Mesothelial cell of epicardium (in vitro differentiated cells): ENCODE measurements at places on chromosomes 4 and X. TPM values are rescaled to one million over a fixed set of nuclear protein-coding genes. Genes with fewer than 3 reads are reported as not detected.

Gene BCORL1
- total RNA-seq, result 27.7 to 28.9 TPM (median 28.0 TPM) in 3 replicates

Gene LAS1L
- total RNA-seq, result 42.5 to 46.8 TPM (median 46.1 TPM) in 3 replicates

Gene GAGE12H
- total RNA-seq, result not detected in 3 replicates

Gene SLC4A4
- 4.9 to 8.3 TPM (median 5.1 TPM) in 3 replicates for total RNA-seq

Gene MGAT4D
- total RNA-seq, result not detected in 3 replicates

Gene STATH
- not detected in 3 replicates for total RNA-seq

Gene POU3F4
- total RNA-seq, result not detected in 3 replicates

Gene SATL1
- total RNA-seq, result 0.56 to 0.72 TPM (median 0.58 TPM) in 3 replicates

Gene XPNPEP2
- total RNA-seq, result 3.5 to 4.2 TPM (median 4.0 TPM) in 3 replicates

Gene PABPC1L2B
- not detected in 3 replicates for total RNA-seq

Gene VSIG4
- not detected in 3 replicates for total RNA-seq

Gene MAGEB16
- total RNA-seq, result not detected in 3 replicates

DNA sequence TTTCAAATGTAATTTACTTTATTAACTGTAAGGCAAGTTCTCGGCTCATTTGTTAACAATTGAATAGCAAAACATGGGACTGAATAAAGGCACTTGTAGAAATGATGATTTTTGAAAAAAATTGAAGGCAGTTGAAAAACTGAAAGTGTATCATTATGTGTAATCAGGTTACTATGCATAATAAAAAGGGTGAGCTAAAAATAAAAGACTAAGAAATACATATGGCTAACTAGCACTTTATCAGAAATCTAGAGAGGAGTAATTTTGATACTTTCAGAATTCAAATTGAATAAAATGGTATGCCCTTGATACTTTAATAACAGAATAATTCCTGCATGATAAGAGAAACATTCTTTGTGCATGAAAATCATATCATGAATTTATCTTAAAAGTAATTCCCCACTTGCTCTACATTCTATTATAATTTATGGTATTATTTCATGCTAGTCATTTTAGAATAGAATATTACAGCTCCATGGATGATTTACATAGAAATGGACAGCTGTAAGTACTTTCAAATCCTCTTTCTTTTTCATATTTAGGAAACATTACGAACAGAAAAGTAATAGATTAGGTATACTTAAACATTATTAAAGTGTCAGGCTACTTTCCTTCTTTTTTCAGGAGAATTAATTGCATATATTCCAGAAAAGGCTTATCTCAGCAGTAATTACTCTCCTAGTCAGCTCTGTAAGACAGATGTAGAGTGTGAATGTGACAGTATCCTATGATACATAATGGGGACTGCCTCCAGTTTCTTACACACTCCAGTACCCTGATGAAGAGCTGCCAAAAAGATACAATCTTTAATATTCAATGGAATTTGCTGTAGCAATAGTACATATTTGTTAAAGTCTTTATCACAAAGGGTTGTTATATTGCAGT, 697.3 kb downstream of the CCSER1 start:
- no peak overlapping the region for H3K27ac ChIP-seq
- no peak for DNase-seq
- H3K4me3 ChIP-seq, result no peak overlapping the region
- H3K4me1 ChIP-seq, result peaks cover 30% of the 10 kb centered on the region
- no peaks in the 10 kb centered on the region for H3K36me3 ChIP-seq

- H3K4me3 ChIP-seq, result no peak overlapping the region
- no peaks in the 10 kb centered on the region for H3K36me3 ChIP-seq
- DNase-seq, result no peak
- H3K27me3 ChIP-seq, result no peaks in the 10 kb centered on the region
Observed at GRCh38 chr4:89616382-89616781, 220.6 kb downstream of the SNCA start.

- H3K36me3 ChIP-seq, result peaks cover 25% of the 10 kb centered on the region
- H3K27me3 ChIP-seq, result no peaks in the 10 kb centered on the region
- peaks cover 11% of the 10 kb centered on the region for H3K4me1 ChIP-seq
- H3K4me3 ChIP-seq, result no peak overlapping the region
Observed at GRCh38 chr4:113499696-113500095, 261.8 kb downstream of the CAMK2D start.

- no peak overlapping the region for H3K4me3 ChIP-seq
- H3K4me1 ChIP-seq, result peaks cover 4% of the 10 kb centered on the region
- H3K27ac ChIP-seq, result no peak overlapping the region
- H3K36me3 ChIP-seq, result peaks cover 13% of the 10 kb centered on the region
Observed at GRCh38 chr4:8304827-8305695, 35.5 kb downstream of the HTRA3 start.

GRCh38 chr4:61872983-61873382, 672.9 kb downstream of the ADGRL3 start:
- no peak overlapping the region for H3K27ac ChIP-seq
- no peaks in the 10 kb centered on the region for H3K27me3 ChIP-seq
- no peak overlapping the region for H3K4me3 ChIP-seq
- DNase-seq, result no peak

DNA sequence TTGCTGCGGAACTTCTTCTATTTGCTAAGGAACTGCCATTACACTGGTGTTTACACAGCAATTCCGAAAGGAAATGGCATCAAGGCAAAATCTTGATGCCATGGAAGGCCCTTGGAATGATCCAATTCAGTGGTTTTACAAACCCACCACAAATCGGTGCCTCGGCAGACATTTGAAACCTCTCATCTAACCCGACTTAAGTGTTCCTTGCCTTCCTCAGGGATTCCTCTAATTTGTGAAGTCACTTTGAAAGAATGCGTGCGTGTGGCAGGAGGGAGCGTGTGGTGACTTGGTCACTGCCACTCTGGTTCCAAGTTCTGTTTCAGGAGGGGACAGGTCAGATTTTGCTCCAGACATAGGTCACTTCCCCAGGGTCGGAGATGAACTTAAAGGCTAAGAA, 4.8 kb downstream of the NOP14 start:
- no peak for DNase-seq
- no peak overlapping the region for H3K4me3 ChIP-seq
- H3K27me3 ChIP-seq, result no peaks in the 10 kb centered on the region
- H3K27ac ChIP-seq, result peak overlapping the region; percentile 11
- peaks cover 22% of the 10 kb centered on the region for H3K36me3 ChIP-seq
- H3K4me1 ChIP-seq, result peaks cover 21% of the 10 kb centered on the region

GRCh38 chr4:76758290-76758882, 139.6 kb downstream of the SOWAHB start:
- DNase-seq, result no peak
- H3K27ac ChIP-seq, result peak overlapping the region; percentile 48
- H3K4me1 ChIP-seq, result peaks cover 18% of the 10 kb centered on the region
- no peak overlapping the region for H3K4me3 ChIP-seq
- H3K36me3 ChIP-seq, result peaks cover 33% of the 10 kb centered on the region
- no peaks in the 10 kb centered on the region for H3K27me3 ChIP-seq

GRCh38 chrX:111008126-111008525, 87.9 kb upstream of the PAK3 start:
- no peak for DNase-seq
- H3K36me3 ChIP-seq, result no peaks in the 10 kb centered on the region
- H3K27ac ChIP-seq, result no peak overlapping the region
- H3K4me3 ChIP-seq, result no peak overlapping the region
- peaks cover 56% of the 10 kb centered on the region for H3K27me3 ChIP-seq
- H3K4me1 ChIP-seq, result no peaks in the 10 kb centered on the region

GRCh38 chrX:103012945-103013344, 51.0 kb downstream of the BEX1 start:
- no peak overlapping the region for H3K27ac ChIP-seq
- DNase-seq, result no peak
- H3K4me3 ChIP-seq, result no peak overlapping the region
- no peaks in the 10 kb centered on the region for H3K36me3 ChIP-seq
- peaks cover 5% of the 10 kb centered on the region for H3K27me3 ChIP-seq

DNA sequence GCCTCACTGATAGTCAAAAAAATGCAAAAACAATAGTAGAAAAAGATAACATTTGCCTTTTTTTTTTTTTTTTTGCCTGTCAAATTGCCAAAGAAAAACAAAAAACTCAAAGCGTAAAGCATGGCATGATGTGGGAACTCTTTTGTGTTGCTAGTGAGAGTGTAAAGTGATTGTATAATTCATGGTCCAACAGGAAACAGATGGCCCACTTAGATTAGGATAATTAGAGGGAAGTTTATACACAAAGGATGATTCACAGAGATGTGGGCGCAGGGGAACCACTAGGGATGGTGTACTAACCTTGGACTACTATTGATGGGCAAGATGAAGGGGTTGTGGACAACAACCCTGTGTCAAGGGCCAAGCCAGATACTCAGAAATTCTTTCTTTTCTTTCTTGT, 16.4 kb downstream of the MCUB start:
- H3K36me3 ChIP-seq, result no peaks in the 10 kb centered on the region
- H3K4me1 ChIP-seq, result no peaks in the 10 kb centered on the region
- H3K27me3 ChIP-seq, result no peaks in the 10 kb centered on the region
- H3K27ac ChIP-seq, result no peak overlapping the region

DNA sequence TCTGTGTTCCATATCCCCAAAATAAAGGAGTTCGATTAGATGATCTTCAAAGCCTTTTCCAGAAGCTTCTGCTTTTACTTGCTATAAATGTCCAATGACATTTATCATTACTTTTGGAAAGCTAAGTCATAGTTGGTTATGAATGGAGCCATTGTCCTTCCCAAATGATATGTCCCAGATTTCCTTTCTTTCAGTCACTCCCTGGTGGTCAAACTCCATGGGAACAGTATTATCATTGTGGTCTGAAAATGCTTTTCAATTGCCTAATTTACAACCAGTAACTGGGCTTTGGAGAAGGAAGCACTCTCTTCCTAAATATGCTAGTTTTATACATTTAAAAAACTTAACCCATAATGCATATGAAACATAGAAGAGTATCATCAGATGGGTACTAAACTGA, 571.5 kb upstream of the AMOT start:
- H3K27me3 ChIP-seq, result no peaks in the 10 kb centered on the region
- H3K27ac ChIP-seq, result no peak overlapping the region
- peaks cover 21% of the 10 kb centered on the region for H3K4me1 ChIP-seq
- H3K4me3 ChIP-seq, result no peak overlapping the region
- no peak for DNase-seq

GRCh38 chrX:135295238-135295943, 13.9 kb upstream of the ETDC start:
- H3K36me3 ChIP-seq, result peaks cover 17% of the 10 kb centered on the region
- peak; percentile 49 for DNase-seq
- no peak overlapping the region for H3K27ac ChIP-seq

- no peaks in the 10 kb centered on the region for H3K27me3 ChIP-seq
- H3K36me3 ChIP-seq, result no peaks in the 10 kb centered on the region
- no peak overlapping the region for H3K4me3 ChIP-seq
- H3K4me1 ChIP-seq, result peaks cover 23% of the 10 kb centered on the region
Observed at GRCh38 chrX:13239272-13239671, 80.6 kb downstream of the ATXN3L start.

DNA sequence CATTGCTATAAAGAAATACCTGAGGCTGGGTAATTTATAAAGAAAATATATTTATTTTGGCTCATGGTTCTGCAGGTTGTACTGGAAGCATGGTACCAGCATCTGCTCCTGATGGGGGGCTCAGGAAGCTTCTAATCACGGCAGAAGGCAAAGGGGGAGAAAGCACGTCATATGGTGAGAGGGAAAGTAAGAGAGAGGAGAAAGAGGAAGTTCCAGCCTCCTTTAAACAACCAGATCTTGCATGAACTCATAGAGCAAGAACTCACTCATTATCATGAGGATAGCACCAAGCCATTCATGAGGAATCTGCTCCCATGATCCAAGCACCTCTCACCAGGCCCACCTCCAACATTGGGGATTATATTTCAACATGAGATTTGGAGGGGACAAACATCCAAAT, 125.0 kb upstream of the GRPR start:
- no peak for DNase-seq
- no peak overlapping the region for H3K27ac ChIP-seq
- no peak overlapping the region for H3K4me3 ChIP-seq
- H3K4me1 ChIP-seq, result no peaks in the 10 kb centered on the region

- H3K4me3 ChIP-seq, result no peak overlapping the region
- no peak for DNase-seq
- no peaks in the 10 kb centered on the region for H3K36me3 ChIP-seq
- no peaks in the 10 kb centered on the region for H3K4me1 ChIP-seq
- H3K27ac ChIP-seq, result no peak overlapping the region
- H3K27me3 ChIP-seq, result peaks cover 16% of the 10 kb centered on the region
Observed at GRCh38 chr4:9997886-9998285, 23.4 kb downstream of the SLC2A9 start.

- no peak for DNase-seq
- H3K36me3 ChIP-seq, result peaks cover 27% of the 10 kb centered on the region
- H3K4me1 ChIP-seq, result no peaks in the 10 kb centered on the region
- H3K27me3 ChIP-seq, result no peaks in the 10 kb centered on the region
Observed at GRCh38 chr4:168361365-168362024, 42.9 kb upstream of the DDX60 start.

GRCh38 chr4:189096108-189096507, 844.6 kb upstream of the FRG1 start:
- no peak overlapping the region for H3K4me3 ChIP-seq
- H3K36me3 ChIP-seq, result no peaks in the 10 kb centered on the region
- DNase-seq, result no peak
- H3K4me1 ChIP-seq, result peaks cover 3% of the 10 kb centered on the region
- H3K27me3 ChIP-seq, result no peaks in the 10 kb centered on the region

DNA sequence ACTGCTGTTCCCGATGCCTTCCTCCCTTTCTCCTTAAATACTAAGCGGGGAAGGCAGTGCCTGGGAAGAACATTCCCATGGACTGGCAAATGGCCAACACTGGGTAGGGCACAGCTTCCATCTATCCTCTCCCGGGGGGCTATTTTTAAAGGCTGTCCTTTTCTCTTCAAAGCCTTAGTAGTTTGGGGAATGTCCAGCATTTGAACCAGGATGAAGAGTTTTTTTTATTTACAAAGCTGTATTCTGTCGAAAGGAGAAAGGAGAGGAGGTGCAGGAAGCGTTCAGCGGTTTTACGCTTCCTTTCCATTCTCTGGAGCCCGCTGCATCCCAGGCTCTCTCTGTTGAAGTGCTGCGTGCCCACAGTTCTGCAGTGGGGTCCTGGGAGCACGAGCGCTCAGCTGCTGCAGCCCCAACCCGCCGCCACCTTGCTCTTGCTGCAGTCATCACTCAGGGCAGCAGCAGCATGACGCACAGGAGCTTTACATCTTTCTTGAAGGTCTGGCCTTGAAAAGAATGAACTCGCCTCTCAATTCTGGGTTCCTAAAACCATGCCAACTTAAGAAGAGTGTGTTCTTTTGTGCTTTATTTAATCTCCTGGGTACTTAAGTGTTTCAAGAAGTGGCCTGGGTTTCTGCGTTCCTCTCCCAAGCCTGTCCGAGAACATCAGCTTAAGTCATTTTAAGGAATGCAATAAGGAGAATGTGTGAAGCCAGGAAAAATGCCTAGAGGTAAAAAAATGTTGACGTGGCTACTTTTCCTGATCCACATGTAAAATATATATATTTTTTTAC, 427.2 kb downstream of the MAPK10 start:
- H3K27me3 ChIP-seq, result no peaks in the 10 kb centered on the region
- H3K4me3 ChIP-seq, result no peak overlapping the region
- peaks cover 47% of the 10 kb centered on the region for H3K4me1 ChIP-seq

- H3K27ac ChIP-seq, result no peak overlapping the region
- no peak for DNase-seq
- H3K4me1 ChIP-seq, result peaks cover 7% of the 10 kb centered on the region
- H3K27me3 ChIP-seq, result no peaks in the 10 kb centered on the region
- H3K4me3 ChIP-seq, result no peak overlapping the region
- peaks cover 7% of the 10 kb centered on the region for H3K36me3 ChIP-seq
Observed at GRCh38 chrX:134907302-134907701, 83.5 kb upstream of the SMIM10 start.
